Muscle of leg (tissue), 16 donors: ENCODE measurements at places on chromosomes 5 and 9. TPM values are rescaled to one million over a fixed set of nuclear protein-coding genes. Genes with fewer than 3 reads are reported as not detected.

PCDHGA6 gene
- polyA plus RNA-seq, result 2.9 TPM

TXNDC8 gene
- polyA plus RNA-seq, result not detected

CER1 gene
- polyA plus RNA-seq, result not detected

S1PR3 gene
- 28.0 TPM for polyA plus RNA-seq

IL5 gene
- not detected for polyA plus RNA-seq

IRX4 gene
- 0.50 TPM for polyA plus RNA-seq

IFNB1 gene
- not detected for polyA plus RNA-seq

ERMP1 gene
- 7.8 TPM for polyA plus RNA-seq

THBS4 gene
- polyA plus RNA-seq, result 201 TPM

ADRB2 gene
- polyA plus RNA-seq, result 0.41 TPM

OLFM1 gene
- 4.7 TPM for polyA plus RNA-seq

IL13 gene
- polyA plus RNA-seq, result not detected

PLAC8L1 gene
- polyA plus RNA-seq, result 1.3 TPM

CLK4 gene
- 26.8 TPM for polyA plus RNA-seq

SPINK7 gene
- not detected for polyA plus RNA-seq

MARCHF11 gene
- polyA plus RNA-seq, result not detected

ALDH1B1 gene
- polyA plus RNA-seq, result 22.2 TPM

TMEFF1 gene
- 1.7 TPM for polyA plus RNA-seq

QRFP gene
- polyA plus RNA-seq, result 0.48 TPM

KIAA1958 gene
- 2.1 TPM for polyA plus RNA-seq

KCTD16 gene
- 0.08 TPM for polyA plus RNA-seq

SLC9A3 gene
- 4.0 TPM for polyA plus RNA-seq

LRRC19 gene
- polyA plus RNA-seq, result 0.09 TPM

STPG3 gene
- polyA plus RNA-seq, result 0.49 TPM

LECT2 gene
- polyA plus RNA-seq, result not detected

CDH10 gene
- polyA plus RNA-seq, result 1.0 TPM

ENHO gene
- polyA plus RNA-seq, result 2.8 TPM

COMMD10 gene
- 30.1 TPM for polyA plus RNA-seq

CDHR2 gene
- polyA plus RNA-seq, result 0.10 TPM

PCDH1 gene
- polyA plus RNA-seq, result 15.3 TPM

ACTBL2 gene
- not detected for polyA plus RNA-seq

SLC6A19 gene
- 2.7 TPM for polyA plus RNA-seq

GGTA1 gene
- polyA plus RNA-seq, result 10.4 TPM

SPINK4 gene
- polyA plus RNA-seq, result not detected
